ENCODE measurements at places on chromosomes 6 and 20.
A peak's percentile ranks its signal among the peaks of the same experiment; 100 is the strongest.

DNA sequence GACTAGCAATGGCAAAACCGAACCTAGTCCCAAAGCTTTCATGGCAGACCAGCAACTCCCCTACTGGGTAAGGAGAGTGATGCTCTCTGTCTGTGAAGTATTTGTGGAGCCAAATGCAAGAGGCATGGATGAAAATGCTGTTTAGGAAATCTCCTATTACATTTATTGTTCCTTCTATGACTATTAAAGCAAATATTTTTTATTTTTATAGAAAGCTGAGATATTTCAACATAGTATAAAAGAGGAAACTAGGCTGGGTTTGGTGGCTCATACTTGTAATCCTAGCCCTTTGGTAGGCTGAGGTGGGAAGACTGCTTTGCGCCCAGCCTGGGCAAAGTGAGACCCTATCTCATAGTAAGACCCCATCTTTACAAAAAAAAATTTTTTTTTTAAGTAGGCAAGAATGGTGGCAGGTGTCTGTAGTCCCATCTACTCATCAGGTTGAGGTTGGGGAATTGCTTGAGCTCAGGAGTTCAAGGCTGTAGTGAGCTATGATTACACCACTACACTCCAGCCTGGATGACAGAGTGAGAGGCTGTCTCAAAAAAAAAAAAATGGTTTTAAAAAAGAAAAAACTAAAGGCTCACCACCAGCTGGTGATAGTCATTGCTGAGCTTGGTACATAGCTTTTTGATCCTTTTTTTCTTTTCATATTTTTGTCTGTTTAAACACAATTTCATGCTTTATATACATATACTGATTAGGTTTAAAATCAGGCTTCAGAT, 11.3 kb downstream of the KDM1B start:
- DNase-seq, result no peak

GRCh38 chr20:49878977-49879376, 36.4 kb downstream of the SPATA2 start:
- no peak for DNase-seq

GRCh38 chr6:45556828-45557227, 179.1 kb upstream of the SUPT3H start:
- no peak for DNase-seq

DNA sequence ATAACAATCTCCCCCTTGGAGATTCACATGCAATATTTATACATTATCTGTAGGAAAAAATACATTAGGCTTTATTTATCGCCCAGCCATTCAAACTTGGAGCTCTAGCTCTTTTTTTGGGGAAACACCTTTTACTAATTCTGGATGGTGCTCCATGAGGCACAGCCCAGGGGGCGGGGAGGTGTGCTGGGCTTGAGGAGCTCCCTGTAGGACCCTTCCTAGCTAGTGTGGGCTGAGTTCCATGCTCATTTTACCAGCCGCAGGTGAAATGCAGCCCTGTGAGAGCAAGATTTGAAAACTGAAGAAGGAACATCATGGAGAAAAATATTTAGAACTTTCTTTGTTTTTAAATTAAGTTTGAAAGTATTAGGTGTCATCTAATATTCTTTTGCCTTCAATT, 99.6 kb upstream of the POPDC3 start:
- DNase-seq, result no peak

GRCh38 chr20:23049201-23050075, at the start of gene THBD:
Gene THBD (minus strand): TSS chr20:23049672. CDS start chr20:23049504, 168 bp downstream.
- peak; percentile 64 for DNase-seq

GRCh38 chr6:113439866-113440265, 417.3 kb upstream of the MARCKS start:
- DNase-seq, result peak; percentile 72

GRCh38 chr6:164412566-164412965, 896.8 kb downstream of the C6orf118 start:
- no peak for DNase-seq

DNA sequence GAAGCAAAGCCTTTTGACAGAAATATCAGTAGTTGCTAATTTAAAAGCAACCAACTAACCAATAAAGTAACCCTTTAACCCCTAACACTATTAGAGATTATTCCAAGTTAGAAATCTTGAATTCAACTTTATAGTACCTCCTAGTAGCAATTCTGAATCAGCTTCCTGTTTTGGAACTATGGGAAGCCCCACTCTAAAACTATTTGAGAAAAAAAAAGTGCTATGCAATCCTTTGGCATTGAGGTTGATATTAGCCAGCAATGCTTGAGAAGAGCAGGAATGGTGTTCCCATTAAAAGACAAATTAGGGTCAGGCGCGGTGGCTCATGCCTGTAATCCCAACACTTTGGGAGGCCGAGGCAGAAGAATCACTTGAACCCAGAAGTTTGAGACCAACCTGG, 306.2 kb upstream of the ZFP64 start:
- no peak for DNase-seq

DNA sequence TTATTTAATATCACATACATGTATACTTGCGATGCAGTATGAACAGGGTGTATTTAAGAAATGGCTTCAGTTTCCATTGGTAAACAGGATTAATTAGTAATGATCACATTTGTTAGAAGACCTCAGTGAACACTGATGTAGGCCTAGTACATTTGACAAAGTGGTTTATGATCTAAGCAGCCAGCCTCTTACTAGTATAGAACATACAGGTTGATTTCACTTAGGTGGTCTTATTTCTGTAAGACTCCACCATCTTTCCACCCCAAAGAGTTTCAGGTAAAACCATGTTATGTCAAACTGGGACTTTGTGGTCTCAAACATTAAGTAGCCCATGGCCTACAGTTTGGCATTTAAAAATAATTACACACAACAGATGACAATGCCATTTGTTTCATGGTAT, 20.2 kb upstream of the MRPS10 start:
- no peak for DNase-seq

DNA sequence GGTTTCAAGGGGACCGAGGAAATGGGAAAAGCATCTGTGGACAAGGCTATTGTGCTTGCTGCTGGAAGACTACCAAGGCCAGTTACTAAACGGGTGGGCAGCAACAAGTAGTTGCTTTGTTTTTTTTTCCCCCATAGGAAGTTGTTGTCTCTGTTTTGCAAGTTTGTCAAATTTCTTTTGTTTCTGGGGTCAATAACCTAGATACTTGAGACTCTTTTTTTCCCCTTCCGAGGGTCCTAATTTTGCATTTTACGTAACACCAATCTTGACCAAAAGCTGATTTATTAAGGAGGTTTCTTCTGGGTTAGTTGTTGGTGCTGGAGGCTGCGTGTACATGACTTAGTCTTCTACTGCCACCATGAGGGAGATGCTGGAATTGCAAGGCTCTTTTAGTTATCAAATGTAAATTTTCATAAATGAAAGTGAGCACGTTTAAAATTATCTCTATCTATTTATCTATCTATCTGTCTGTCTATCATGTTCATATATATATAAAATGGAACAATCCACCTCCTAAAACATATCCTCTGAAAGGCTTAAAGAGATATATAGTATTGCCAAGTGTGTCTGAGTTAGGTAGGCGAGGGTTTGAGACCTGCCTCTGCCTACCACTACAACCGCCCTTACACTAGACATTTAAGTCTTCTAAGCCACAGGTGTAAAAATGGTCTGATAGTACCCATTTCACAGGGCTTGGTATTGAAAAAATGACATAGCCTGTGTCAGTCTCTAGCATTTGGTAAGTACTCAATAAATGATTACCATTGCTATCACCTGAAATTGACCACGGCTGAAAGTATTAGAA, 60.2 kb downstream of the GCLC start:
- peak; percentile 77 for DNase-seq

GRCh38 chr20:454951-455350, 7.4 kb downstream of the TBC1D20 start:
- DNase-seq, result no peak

DNA sequence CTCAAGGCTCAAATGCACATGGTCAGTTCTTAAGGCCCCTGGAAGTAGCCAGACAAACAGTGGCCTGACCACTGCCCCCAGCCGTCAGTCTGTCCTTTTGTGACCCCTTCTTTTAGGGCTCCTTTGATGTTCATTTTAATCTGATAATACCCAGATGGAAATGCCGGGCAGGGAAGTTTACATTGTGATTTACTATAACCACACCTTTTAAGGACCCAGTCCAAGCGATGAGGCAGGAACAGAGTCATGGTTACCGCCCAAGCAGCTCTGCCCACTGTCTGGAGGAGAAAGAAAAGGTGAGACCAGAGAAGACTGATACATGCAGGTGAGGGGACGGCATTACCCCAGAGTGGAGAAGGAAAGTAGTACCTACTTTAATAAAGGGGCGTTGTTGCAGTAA, 110.6 kb downstream of the PLEKHG1 start:
- no peak for DNase-seq
